ENCODE measurements at places on chromosomes 11 and 22. TPM values are rescaled to one million over a fixed set of nuclear protein-coding genes. Genes with fewer than 3 reads are reported as not detected.

GRCh38 chr11:19092342-19092741, 24.6 kb upstream of the ZDHHC13 start:
- H3K4me1 ChIP-seq = peaks cover 33% of the 10 kb centered on the region
- H3K36me3 ChIP-seq = no peaks in the 10 kb centered on the region
- no peak overlapping the region for H3K4me3 ChIP-seq
- H3K27ac ChIP-seq = no peak overlapping the region
- no peaks in the 10 kb centered on the region for H3K27me3 ChIP-seq

The SYT12 gene
- 0.83 TPM for total RNA-seq

DNA sequence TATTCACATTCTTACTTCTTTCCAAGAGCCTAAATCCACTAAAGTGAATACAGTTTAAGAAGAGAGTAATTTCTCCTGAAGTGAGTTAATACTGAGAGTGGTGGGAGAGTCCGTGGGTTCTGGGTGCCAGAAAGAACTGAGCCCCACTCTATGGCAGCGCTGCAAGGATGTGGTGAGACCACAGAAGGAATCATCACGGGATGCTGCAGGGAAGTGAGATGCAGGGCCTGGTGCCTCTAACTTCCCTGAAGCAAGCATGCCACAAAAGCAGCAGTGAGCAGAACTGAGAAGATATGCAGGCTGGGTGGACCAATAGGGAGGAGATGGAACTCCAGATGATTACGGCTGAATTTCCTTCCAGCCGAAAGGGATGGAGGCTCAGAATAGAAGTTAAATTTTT, 5.0 kb upstream of the MMP12 start:
- no peaks in the 10 kb centered on the region for H3K27me3 ChIP-seq
- no peak overlapping the region for H3K27ac ChIP-seq
- H3K4me3 ChIP-seq = no peak overlapping the region
- no peaks in the 10 kb centered on the region for H3K4me1 ChIP-seq
- no peaks in the 10 kb centered on the region for H3K36me3 ChIP-seq

- no peak overlapping the region for H3K4me3 ChIP-seq
- no peaks in the 10 kb centered on the region for H3K27me3 ChIP-seq
- H3K27ac ChIP-seq = no peak overlapping the region
Measured at GRCh38 chr22:28930357-28931007, 47.1 kb downstream of the ZNRF3 start.

The CENPM gene
- total RNA-seq = 8.7 TPM
